ENCODE measurements at places on chromosomes 2 and 18.
A peak's percentile ranks its signal among the peaks of the same experiment; 100 is the strongest.

GRCh38 chr2:161836664-161837063 is 212.4 kb downstream of the SLC4A10 start:
- DNase-seq, result no peak

GRCh38 chr2:40716879-40717278 is 265.0 kb upstream of the SLC8A1 start:
- DNase-seq, result no peak

DNA sequence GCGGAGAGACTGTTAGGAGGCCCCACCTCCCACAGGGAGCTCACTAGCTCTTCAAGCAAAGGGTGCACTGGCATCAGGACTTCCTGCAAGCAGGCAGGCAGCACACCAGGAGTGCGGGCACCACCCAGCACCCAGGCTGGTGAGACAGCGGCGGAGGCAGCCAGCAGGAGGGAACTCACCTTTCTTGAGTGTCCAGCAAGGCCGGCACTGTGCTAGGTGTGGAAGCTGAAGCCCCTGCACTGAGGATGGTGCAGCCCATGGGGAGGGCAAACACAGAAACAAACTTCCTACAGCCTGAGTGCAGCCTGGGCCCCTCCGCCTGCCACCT is 100.7 kb upstream of the ID2 start:
- no peak for DNase-seq

GRCh38 chr2:196293751-196294515 is 122.6 kb upstream of the STK17B start:
- no peak for DNase-seq

DNA sequence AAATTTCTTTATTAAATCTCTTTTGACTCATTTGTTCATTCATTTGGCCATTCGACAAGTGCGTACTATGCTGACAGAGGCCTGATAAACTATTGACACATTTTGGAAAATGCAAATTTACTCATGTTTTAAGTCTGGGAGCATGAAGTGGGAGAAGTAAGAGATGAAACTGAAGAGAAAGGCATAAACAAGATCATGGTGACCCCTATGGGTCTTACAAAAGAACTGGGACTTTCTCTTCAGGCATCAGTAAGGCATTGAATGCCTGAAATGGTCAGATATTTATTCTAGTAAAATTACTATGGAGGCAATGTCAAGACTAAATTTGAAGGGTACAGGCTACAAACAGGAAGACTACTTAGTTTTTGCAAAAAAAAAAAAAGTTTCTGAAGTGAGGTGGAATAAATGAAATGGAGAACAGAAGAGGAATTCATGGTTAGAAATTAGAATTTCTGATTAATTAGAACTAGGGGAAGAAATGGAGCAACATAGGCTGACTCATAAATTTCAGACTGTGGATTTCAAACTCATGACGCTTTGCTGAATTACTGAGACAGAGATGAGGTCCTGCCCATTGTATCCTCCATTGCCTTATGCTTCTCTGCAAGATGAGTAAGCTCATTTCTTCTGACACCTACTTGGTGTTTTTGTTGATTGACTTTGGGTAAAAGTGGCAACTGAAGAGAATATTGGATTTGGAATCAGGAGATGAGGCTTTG is 32.7 kb downstream of the VSNL1 start:
- peak; percentile 26 for DNase-seq

DNA sequence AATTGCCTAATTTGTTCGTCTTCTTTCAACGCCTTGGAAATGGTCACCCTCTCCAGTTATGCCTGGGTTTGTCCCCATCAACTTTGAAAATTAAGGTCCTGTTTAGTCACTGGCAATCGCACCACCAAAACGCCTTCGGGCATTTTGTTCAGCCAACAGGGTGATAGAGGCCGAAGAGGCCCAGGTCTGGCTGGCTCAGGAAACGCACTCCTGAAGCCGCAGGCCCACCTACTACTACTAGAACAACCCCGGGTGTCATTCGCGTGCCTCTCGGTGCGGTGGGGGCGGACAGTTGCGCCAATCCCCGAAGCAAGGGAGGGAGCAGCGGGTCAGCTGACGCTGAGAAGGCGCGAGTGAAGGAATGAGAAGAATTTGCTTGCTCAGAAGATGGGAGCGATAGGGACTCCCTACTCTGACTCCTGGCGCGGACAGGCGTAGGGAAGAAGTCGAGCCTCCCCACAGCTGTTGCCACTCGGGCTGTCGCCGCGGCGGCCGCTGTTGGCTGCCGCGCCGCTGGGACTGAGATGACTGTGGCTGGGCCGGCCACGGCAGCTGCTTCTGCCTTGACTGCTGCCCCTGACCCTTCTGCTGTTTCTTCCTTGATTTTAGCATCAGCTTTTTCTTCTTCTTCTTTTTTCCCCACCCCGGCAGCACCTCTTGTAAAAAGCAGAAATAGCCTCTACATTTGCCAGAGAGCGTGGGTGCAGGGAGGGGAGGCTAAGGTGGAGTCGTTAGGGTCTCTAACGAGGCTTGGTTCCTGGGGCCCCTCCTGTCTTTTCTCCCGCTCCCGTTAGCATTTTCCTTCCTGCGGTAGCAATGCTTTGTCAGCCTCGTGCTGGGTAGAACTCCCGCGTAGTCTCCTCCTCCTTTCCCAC is 387.6 kb downstream of the FIGN start:
- DNase-seq, result no peak

- DNase-seq, result peak; percentile 4
Observed at GRCh38 chr2:221166292-221166691, 405.8 kb downstream of the EPHA4 start.

- peak; percentile 93 for DNase-seq
Observed at GRCh38 chr2:231677632-231678104, 30.7 kb upstream of the PTMA start.

GRCh38 chr18:48850822-48851598 is 99.8 kb downstream of the SMAD7 start:
- no peak for DNase-seq

GRCh38 chr18:34723143-34723542 is 13.0 kb downstream of the DTNA start:
- DNase-seq, result no peak

GRCh38 chr18:51478908-51479307 is 281.4 kb upstream of the MEX3C start:
- DNase-seq, result no peak

- peak; percentile 46 for DNase-seq
Observed at GRCh38 chr18:36412778-36413177, 115.3 kb downstream of the FHOD3 start.

- no peak for DNase-seq
Observed at GRCh38 chr18:79626905-79627749, 52.5 kb upstream of the CTDP1 start.

DNA sequence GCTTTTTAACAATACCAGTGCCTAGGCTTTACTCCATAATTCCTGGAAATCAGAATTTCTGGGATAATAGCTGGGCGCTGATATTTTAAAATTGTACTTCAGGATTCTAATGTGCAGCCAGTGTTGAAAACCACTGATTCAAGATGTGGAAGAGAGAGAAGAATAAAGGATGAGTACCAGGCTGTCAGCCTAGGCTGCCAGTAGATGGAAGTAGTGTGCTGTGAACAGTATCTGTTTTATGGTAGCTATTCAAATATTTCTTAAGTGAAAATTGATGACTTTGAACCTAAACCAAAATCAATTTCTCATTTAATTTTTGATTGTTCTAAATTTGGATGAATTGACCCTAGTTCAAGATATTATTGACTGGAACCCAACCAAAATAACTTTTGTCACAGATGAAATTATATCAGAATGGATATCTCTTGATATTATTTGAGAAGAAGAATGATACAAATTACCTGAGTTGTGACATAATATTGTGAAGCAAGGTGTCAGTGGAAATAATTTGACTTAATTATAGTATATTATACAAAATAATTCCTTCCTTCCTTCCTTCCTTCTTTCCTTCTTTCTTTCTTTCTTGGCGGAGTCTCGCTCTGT is 88.0 kb downstream of the COMMD1 start:
- peak; percentile 74 for DNase-seq

- peak; percentile 80 for DNase-seq
Observed at GRCh38 chr2:65350651-65351056, 81.7 kb downstream of the SPRED2 start.

GRCh38 chr18:35810520-35810919 is 162.0 kb upstream of the RMP24 start:
- no peak for DNase-seq

DNA sequence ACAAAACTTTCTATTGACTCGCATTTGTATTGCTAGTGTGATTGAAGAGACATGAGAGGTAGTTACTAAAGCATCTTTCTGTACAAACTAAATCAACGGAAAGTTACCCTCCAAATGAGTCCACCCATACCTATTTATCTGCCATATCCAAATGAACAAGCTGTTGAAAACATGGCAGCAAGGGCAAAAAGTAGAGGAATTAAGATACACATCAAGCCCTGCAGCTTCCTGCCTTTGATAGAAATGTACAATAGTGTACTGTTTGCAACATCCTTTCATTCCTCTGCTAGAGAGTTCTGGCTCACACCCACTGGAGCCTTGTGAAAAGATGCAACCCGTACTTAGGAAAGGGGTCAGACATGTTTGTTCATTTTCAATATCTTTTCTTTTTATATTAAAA is 122.5 kb downstream of the ERBB4 start:
- DNase-seq, result no peak

GRCh38 chr2:57899898-57900297 is 146.7 kb upstream of the VRK2 start:
- no peak for DNase-seq

- no peak for DNase-seq
Observed at GRCh38 chr2:101332885-101333766, 24.6 kb upstream of the RNF149 start.

DNA sequence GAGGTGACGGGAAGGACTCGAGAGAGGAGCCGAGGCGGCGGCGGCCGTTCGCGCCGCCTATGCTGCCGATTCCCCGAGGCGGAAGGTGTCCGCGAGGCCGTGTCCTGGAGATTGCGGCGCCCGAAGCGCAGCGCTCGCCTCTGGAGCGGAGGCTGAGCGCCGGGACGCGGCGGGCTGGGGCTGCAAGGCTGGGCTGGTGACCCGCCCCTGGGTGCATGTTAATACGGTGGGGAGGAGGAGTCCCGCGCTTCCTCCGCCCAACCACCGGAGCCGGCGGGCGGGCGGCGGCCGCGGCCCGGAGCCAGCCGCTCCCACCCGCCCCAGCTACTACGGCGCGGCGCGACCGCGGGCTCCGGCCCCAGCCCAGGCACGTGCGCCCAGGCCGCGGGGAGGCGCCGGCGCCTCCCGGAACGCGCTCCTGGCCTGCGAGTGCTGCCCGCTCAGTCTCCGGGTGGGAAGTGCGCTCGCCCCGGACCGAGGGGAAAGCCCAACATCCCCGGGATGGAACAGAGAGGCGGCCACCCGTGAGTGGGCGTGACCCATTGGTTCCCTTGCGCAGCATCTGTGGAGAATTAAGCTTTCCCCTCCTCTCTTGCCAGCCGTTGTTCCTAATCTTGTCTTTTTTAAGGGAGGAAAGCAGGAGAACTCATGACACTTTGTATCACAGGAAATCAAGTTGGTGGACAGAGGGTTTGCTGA is at the start of gene DLGAP1:
TSS of gene DLGAP1 (minus strand) at position 195 of the 699 bp plus-strand sequence.
- DNase-seq, result no peak

DNA sequence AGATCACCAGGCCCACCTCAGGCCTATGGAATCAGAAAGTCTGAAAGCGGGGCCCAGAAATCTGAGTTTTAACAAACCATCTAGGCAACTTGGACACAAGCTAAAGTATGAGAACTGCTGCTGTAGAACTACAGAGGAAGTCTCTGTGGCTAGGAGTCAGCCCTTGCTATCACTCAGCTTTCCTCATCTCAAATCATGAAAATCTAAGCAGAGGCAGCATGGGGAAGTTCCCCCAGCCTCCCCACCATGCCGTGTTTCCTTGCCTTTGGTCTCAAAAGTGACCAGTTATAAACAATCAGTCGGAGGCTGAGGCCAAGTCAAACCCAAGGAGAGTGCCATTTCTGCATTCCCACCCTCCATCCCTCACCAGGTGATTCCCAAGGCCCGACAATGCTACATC is 404.7 kb downstream of the BCL11A start:
- DNase-seq, result no peak

DNA sequence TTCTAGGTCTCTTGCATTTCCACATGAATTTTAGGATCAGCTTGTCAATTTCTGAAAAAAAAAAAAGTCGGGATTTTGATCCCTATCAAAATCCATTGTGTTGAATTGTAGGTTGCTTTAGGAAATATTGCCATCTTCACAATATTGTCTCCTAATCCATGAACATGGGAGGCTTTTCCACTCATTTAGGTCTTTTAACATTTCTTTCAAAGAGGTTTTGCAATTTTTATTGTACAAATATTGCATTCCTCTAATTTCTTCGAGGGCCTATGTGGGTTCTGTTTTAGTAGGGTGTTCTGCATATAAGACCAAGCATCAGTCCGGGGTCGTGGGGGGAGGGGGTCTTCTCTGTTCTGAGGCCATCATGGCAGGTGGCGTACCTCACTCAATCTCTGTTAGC is 725 bp upstream of the LAMA3 start:
- no peak for DNase-seq

GRCh38 chr2:19552270-19552669 is 193.8 kb upstream of the OSR1 start:
- DNase-seq, result no peak

GRCh38 chr2:235051436-235052260 is 99.8 kb downstream of the SH3BP4 start:
- no peak for DNase-seq

GRCh38 chr2:16282511-16282910 is 342.2 kb downstream of the MYCN start:
- no peak for DNase-seq

GRCh38 chr18:78352910-78353309 is 626.7 kb upstream of the SALL3 start:
- no peak for DNase-seq

GRCh38 chr2:33848486-33848885 is 249.4 kb upstream of the FAM98A start:
- no peak for DNase-seq

- DNase-seq, result no peak
Observed at GRCh38 chr2:196338440-196338839, 167.1 kb upstream of the STK17B start.

- DNase-seq, result no peak
Observed at GRCh38 chr2:9968553-9969497, 17.3 kb downstream of the GRHL1 start.

- no peak for DNase-seq
Observed at GRCh38 chr2:79090693-79091092, 2.9 kb upstream of the REG1B start.

GRCh38 chr2:128754246-128754724 is 435.6 kb upstream of the HS6ST1 start:
- peak; percentile 64 for DNase-seq

GRCh38 chr2:239157269-239157668 is 243.6 kb downstream of the HDAC4 start:
- no peak for DNase-seq

GRCh38 chr2:180002198-180002770 is 4.8 kb downstream of the CWC22 start:
- no peak for DNase-seq

- DNase-seq, result peak; percentile 49
Observed at GRCh38 chr2:218229239-218229638, 12.2 kb downstream of the ARPC2 start.

DNA sequence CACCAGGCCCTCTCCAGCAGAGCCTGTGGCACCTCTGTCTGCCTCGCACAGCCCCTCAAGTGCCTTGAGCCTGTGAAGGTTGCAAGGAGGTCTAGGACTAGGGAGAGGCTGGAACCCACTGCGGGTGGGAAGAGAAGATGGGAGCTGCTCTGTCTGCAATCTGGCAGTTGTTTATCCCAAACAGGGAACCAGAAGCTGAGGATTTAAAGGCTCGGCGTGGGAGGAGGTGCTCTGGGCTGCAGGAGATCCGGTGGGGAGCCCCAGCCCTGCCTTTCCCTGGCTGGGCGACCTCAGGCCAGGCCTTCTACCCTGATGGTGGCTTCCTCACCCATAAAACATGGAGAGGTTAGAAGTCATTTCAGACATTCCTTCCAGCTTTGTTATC is 174.1 kb downstream of the SMAD7 start:
- DNase-seq, result no peak
